Choroid plexus epithelial cell (primary cell): ENCODE measurements at places on chromosomes 4 and X.

GRCh38 chr4:98919996-98920395 lies 8.9 kb downstream of the EIF4E start:
- peak; percentile 56 for DNase-seq

DNA sequence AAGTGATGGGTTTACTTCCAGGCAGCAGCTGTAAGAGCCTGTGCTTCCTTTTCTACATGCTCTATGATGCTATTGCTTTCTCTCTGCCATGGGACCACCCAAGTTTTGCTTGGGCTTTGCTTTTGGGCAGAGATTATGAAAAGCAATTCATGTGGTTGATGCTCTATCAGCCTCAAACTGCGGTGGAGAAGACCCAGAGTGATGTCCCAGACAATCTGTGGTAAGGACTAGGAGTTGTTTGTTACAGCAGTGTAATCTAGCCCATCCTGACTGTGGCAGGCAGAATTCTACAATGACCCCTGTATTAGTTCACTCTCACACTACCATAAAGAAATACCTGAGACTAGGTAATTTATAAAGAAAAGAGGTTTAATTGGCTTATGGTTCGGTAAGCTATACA lies 9.2 kb upstream of the CYTL1 start:
- no peak for DNase-seq

DNA sequence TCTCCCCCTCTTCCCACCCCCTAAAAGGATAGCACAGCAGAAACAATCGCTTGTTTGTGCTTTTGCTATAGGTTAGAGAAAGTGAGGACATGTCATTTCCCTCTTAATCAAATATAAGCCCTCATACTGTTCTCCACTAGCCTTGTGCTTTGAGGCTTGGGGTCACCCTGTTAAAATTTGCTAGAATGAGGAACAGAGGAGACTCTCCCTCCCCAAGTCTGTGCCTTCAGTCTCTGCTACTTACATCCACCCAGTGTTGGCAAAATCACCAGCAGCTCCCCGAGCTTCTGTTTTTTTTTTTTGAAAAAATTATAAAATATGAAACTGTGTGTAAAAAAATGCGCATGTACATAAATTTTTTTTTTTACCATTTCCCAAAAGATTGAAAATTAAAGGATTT lies 19.3 kb downstream of the KLF3 start:
- DNase-seq, result no peak

DNA sequence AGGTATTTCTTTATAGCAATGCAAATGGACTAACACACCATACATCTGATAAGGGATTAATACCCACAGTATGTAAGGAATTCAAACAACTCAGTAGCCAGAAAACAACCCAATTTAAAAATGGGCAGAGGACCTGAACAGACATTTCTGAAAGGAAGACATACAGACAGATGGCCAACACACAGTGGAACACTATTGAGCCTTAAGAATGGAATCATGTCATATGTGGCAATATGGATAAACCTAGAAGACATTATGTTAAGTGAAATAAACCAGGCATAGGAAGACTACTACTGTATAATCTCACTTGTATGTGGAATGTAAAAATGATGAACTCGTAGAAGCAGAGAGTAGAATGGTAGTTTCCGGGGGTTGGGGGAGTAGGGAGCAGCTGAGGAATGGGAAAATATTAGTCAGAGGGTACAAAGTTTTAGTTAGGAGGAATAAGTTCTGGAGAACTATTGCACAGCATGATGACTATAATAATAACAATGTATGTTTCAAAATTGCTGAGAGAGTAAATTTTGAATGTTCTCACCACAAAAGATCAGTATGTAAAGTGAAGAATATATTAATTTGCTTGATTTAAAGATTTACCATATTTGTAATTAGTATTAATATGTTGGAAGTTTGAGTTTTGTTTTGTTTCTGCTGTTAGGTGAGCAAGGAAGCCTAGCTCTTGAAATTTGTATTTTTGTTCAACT lies 25.2 kb downstream of the WDR44 start:
- DNase-seq, result peak; percentile 74

- DNase-seq, result peak; percentile 43
Measured at GRCh38 chr4:113977526-113977855, 2.0 kb downstream of the ARSJ start.

- peak; percentile 50 for DNase-seq
Measured at GRCh38 chrX:153333266-153333665, 687 bp upstream of the ZNF275 start.

DNA sequence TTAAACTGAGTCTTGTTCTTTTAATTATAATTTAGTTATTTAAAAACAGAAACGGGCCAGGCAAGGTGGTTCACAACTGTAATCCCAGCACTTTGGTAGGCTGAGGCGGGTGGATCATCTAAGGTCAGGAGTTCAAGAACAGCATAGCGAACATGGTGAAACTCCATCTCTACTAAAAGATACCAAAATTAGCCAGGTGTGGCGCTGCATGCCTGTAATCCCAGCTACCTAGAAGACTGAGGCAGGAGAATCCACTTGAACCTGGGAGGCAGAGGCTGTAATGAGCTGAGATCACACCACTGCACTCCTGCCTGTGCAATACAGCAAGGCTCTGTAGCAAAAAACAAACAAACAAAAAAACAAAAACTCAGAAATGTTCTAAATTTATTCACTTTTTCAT lies 852.9 kb downstream of the TECRL start:
- no peak for DNase-seq

GRCh38 chrX:38318606-38319005 lies 8.7 kb downstream of the RPGR start:
- DNase-seq, result no peak

DNA sequence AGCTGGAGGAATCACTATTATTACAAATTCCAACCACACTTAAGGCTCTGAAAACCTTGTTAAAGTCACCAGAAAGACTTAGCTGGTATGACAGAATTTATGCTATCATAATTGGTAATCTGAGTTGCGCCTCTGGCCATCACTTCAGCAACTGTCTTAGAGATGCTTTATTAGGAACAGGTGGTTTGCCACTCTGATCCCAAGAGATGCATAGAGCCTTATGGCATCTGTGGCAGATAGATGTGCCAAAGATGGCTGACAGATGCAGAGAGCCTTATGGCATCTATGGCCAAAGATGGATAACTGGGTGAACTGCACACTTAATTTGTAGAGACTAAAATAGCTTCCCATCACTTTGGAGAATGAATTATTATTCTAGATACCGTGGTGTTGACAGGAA lies 32.3 kb upstream of the PLAC8 start:
- DNase-seq, result no peak

GRCh38 chr4:82371497-82371896 lies 2.3 kb downstream of the HNRNPD start:
- DNase-seq, result peak; percentile 31

DNA sequence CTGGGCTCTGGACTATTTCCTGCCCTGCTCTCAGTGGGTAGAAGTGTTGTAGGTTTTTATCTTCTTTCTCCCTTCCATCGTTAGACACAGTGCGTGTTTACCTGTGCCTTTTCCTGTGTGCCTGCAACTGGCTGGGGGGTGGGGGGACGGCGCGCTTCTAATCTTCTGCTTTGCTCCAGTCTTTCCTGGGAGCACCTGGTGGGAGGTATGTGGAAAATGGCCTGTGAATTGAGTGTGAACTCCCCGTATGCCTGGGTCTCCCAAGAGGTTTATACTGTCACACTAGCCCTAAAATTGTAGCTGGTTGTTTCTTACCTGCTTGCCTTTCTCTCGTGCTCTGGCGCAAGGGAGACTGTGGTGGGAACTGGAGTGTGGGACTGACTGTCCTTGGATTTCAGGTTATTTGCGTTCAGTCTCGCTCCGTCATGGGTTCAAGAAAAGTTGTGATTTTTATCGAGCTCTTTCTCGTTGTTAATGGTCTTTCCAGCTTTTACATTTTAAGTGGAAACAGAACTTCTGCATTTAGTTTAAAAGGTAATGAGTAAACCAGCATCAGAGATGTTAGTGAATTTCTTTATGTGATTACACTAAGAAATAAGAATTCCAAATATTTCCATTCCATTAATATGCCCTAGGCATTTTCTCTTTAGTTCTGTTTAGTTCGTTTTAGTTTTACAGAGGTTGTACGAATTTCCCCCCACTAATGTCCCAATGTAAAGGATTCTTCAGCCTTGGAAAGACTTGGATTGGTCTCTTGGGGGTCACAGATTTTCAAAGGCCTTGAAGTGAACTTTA lies 15.3 kb downstream of the MRPL1 start:
- DNase-seq, result no peak

DNA sequence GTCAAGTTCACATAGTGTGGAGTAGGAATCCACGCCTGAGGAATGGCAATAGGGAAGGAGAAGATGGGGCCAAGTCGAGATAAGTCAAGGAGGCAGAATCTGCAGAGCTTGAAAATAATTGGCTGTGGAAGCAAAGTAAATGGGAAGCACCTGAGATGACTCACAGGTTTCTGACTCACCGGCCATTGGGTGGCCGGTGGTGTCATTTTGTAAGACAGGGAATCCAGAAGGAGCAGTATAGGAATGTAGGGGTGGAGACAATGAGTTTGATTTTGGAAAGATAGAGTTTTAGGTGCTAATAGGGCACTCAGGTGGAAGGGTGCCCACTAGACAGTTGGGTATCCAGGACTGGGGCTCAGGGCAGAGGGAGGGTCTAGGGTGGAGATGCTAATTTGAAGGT lies 201.0 kb upstream of the MAMLD1 start:
- DNase-seq, result no peak

- DNase-seq, result peak; percentile 66
Measured at GRCh38 chrX:153766098-153766817, 2.2 kb downstream of the PLXNB3 start.

- DNase-seq, result peak; percentile 25
Measured at GRCh38 chr4:18691431-18692200, 670.1 kb upstream of the LCORL start.

- no peak for DNase-seq
Measured at GRCh38 chr4:148164557-148164956, 277.7 kb downstream of the NR3C2 start.

GRCh38 chr4:168440442-168441264 lies 39.6 kb downstream of the DDX60L start:
- peak; percentile 63 for DNase-seq

GRCh38 chrX:155959018-155959587 lies 38.4 kb upstream of the IL9R start:
- DNase-seq, result no peak

GRCh38 chrX:70485466-70485865 lies 40.8 kb downstream of the DLG3 start:
- no peak for DNase-seq

DNA sequence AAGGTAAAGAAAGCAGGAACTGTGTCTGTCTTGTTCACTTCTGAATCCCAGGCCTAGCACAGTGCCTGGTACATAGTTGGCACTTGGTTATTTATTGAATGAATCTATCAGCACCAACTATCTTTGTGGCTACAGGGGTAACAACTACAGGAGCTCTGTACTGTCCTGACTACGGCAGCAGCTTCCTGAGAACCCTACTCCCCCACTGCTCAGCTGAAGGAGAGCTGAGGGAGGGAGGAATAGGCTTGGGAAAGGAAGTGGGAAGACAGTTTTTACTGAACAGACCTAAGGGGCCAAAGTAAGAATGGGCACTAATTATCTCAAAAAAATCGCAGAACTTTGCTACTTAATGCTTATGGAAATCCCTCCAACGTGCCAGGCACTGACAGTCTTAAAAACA lies 156.1 kb upstream of the RAPGEF2 start:
- DNase-seq, result no peak

GRCh38 chrX:96424007-96424406 lies 260.6 kb upstream of the DIAPH2 start:
- DNase-seq, result peak; percentile 60

- DNase-seq, result no peak
Measured at GRCh38 chr4:12242354-12242753, 813.7 kb upstream of the HS3ST1 start.

GRCh38 chr4:146398896-146399445 lies 122.8 kb downstream of the SLC10A7 start:
- DNase-seq, result no peak

DNA sequence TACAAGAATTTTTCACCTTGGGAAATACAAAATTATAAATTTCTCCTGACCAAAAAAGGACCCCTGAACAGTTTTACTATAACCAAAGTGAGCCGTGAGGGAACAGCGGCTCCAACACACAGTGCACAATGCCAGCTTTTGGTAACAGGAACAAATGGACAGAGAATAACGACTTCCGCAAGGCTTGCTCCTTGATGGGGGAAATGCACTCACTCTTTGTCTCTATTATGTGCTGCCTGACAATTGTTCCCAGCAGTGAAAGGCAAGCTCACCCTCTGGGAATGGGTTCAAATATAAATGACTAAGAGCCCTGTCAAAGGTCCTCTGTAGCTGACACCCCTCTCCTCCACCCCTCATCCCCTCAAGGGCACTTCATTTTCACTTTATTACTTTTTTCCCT lies 325.8 kb upstream of the GALNT7 start:
- no peak for DNase-seq

DNA sequence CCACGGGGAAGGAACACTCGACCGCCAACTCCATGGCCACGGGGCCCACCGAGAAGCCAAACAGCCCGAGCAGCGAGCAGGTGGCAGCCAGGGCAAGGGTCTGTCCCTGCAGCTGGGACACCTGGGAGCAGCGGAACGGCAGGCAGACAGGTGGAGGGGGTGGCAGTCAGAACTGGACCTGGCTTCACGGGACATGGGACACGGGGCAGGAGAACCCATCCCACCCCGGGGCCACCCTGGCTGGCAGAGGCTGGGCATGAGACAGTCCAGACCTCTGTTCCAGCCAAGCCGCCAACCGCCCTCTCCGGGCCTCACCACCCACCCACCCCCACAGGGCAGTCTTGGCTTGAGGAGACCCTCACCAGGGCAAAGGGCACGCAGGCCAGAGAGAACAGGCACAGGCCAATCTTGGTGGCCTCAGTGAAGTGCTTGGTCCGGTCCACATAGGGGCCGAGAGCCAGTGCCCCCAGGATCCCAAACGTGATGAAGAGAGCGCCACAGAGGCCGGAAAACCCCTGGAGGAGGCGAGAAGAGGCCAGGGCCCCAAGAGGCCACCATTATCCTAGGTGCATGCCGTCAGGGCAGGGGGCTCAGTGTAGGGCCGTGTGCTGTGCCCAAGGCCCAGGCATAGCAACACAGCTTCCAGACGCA lies 5.6 kb downstream of the SLC49A3 start:
- DNase-seq, result no peak
